ENCODE measurements at places on chromosomes 5 and 9. TPM values are rescaled to one million over a fixed set of nuclear protein-coding genes. Genes with fewer than 3 reads are reported as not detected.
A peak's percentile ranks its signal among the peaks of the same experiment; 100 is the strongest.

GRCh38 chr5:93594591-93595419 lies 11.8 kb downstream of the NR2F1 start:
- peaks cover 13% of the 10 kb centered on the region for H3K4me1 ChIP-seq
- H3K27ac ChIP-seq = peak overlapping the region; percentile 82
- DNase-seq = peak; percentile 78
- no peaks in the 10 kb centered on the region for H3K36me3 ChIP-seq
- peak overlapping the region; percentile 23 for H3K4me3 ChIP-seq

- H3K27me3 ChIP-seq = no peaks in the 10 kb centered on the region
- no peak for DNase-seq
- H3K36me3 ChIP-seq = no peaks in the 10 kb centered on the region
- peak overlapping the region; percentile 13 for H3K27ac ChIP-seq
Measured at GRCh38 chr9:27450752-27451151, 73.3 kb upstream of the IFNK start.

Gene CSNK1A1
- 198 TPM for total RNA-seq

Gene FBP1
- 1.2 TPM for total RNA-seq

DNA sequence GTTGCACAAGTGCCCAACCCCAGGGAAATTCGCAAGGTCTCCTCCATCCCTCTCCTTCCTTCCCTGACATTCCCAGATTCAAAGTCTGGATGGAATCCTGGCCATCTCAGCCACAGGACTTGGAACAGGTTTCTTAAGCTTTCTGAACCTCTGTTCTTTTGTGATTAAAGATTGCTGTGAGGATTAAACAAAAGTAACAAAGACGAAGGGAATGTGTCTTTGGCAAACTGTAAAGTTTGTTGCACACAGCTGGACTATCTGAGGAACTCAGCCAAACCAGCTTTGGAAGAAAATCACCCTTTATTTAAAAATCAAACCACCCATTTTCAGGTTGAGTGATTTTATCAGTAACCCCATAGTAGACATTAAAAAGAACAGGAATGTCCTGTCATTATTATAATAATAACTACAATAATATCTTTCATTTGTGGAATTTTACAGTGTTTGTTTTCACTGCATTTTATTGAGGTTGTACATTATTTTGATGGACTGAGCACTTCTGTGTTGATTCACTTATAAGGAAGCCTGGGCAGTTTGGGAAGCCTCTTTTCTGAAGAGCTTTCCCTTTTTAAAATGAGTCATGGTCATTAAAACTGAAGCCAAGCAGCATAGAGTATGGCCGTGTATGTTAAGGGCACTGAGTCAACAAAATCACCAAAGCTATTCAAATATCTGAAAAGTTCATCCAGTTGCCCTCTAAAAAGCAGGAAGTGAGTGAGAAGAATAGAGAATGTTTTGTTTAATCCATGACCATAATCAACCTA lies 310.2 kb downstream of the AGTPBP1 start:
- H3K4me3 ChIP-seq = no peak overlapping the region
- H3K27ac ChIP-seq = no peak overlapping the region

DNA sequence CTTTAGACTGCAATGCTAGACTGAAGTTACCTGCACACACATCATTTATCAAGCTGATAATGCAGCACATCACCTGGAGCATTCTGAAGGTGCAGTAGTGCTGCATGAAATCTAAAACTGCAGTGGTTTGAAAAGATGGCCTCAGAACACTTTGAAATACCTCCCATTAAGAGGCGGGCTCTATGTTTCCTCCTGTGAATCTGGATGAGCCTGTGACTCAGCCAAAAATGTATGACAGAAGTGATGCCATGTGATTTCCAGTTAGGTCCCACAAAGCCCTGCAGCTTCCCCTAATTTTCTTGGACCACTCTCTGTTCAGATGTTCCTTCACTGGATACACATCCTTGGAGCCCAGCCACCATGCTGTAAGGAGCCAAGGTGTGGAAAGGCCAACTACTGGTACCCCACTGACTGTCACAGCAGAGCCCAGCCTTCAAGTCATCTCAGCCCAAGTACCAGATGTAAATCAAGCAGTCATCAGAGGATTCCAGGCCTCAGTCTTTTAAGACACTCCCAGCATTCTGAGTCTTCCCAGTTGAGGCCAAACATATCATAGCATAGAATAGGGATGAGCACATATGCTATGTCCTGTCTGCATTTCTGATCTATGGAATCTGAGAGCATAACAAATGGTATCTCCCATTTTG lies 27.2 kb upstream of the DEPDC1B start:
- H3K27me3 ChIP-seq = no peaks in the 10 kb centered on the region
- H3K4me3 ChIP-seq = no peak overlapping the region
- H3K36me3 ChIP-seq = no peaks in the 10 kb centered on the region
- no peak for DNase-seq
- no peaks in the 10 kb centered on the region for H3K4me1 ChIP-seq

DNA sequence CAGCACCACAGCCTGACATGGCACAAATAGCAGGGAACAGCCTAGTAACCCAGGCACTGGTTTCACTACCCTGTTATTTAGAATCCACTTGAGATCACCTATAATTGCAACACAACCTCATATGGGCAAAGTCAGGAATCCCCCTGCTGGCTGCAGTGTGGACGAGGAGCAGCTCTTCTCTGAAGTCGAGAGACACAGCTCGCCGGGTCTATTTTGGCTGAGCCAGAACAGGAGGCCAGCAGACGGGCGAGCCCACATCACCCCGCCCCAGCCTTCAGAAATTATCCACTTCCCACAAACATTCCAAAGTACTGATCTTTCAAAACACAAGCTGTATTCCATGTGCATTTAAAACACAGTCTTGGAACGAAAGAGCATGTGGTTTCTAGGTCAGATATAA lies 179.0 kb downstream of the ROR2 start:
- H3K27ac ChIP-seq = no peak overlapping the region
- H3K36me3 ChIP-seq = peaks cover 99% of the 10 kb centered on the region

DNA sequence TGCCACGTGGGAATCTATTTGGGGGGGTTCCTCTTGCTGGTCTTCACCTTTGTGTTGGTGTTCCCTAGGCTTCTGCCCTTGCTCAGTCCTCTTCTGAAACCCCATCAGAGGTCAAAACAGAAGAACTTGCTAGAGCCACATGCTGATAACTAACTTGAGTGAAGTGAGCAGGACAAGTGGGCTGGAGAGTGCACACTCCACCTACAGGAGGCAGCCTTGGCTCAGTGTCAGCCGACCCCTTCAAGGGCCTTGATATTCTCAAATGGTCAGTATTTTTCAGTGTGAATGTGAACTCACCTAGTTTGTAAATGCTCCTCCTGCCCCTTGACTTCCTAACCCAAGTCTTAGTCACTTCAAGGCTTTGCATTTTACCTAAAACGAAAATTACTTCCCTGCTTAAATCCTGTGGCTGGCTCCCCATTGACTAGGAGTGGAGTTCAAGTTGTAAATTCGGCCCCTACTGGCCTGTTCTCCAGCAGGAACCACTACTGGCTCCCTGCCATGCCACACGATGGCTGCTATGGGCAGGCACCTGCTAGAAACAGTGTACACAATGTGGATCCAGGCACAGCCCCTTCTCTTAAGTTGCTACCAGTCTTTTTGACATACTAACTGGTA lies 3.6 kb upstream of the SLC1A3 start:
- DNase-seq = peak; percentile 86
- no peaks in the 10 kb centered on the region for H3K36me3 ChIP-seq
- peaks cover 24% of the 10 kb centered on the region for H3K27me3 ChIP-seq
- H3K4me3 ChIP-seq = no peak overlapping the region

Measured in endodermal cell (in vitro differentiated cells).